ENCODE measurements at places on chromosomes 4 and X.

GRCh38 chrX:93538575-93538974, 134.8 kb downstream of the NAP1L3 start:
- no peak for DNase-seq

DNA sequence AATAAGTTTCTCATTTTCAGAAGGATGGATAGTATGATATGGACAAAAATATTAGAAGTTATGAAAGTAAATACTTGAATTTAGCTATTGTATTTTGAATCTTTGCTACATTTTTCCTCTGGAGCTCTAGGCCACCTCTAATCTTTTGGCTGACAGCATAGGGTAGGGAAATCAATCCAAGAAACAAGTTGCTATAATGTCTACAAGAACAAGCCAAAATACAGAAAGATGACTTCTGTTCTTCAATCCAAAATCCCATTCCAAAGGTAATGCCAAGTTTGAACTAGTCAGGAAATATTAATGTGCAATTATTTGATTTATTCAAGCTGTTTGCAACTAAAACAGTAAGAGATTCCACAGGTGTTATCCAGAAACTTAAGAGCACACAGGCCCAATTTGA, 1323.1 kb downstream of the ADGRL3 start:
- no peak for DNase-seq

DNA sequence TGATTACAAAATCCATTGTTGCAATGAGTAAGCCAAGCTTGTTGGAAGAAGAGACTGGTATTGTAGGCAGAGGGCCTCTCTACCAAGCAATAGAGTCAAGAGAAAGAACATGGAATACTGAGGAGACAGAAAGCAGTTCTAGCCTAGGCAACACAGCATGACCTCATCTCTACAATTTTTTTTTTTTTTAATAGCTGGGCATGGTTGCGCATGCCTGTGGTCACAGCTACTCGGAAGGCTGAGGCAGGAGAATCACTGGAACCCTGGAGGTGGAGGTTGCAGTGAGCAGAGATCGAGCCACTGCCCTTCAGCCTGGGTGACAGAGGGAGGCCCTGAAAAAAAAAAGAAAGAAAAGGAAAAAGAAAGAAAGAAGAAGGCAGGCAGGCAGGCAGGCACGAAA, 11.7 kb upstream of the ZBTB33 start:
- DNase-seq = no peak

DNA sequence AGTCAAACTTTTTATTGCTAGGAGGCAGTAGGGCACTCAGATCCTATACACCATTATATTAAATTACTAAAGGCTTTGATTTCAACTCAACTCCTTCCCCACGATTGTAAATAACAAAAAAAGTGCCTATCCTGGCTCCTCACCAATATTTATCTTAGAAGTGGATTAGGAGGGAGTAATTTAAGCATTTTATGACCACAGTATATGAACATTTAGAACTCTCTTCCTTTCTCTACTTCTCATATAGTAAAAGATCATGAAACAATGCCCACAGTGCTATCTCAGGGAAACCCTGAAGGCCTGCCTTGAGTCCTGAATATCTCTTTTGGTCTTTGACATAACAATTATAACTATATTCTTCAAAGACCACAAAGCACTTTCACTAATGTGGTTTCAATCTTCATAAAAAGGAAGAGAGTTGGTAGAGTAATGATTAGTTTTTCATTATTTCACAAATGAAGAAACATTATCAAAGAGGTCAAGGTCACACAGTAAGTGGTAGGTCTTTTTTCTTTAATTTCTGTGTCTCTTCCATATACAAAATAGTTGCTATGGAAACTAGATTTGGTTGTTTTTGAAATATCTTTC, 29.1 kb upstream of the ADH1C start:
- no peak for DNase-seq

DNA sequence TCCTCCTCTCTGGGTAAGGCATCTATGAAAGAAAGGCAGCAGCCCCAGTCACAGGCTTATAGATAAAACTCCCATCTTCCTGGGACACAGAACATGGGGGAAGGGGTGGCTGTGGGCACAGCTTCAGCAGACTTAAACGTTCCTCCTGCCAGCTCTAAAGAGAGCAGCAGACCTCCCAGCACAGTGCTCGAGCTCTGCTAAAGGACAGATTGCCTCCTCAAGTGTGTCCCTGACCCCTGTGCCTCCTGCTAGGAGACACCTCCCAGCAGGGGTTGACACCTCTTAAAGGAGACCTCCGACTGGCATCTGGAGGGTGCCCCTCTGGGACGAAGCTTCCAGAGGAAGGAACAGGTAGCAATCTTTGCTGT, 89.9 kb downstream of the EFHC2 start:
- no peak for DNase-seq

DNA sequence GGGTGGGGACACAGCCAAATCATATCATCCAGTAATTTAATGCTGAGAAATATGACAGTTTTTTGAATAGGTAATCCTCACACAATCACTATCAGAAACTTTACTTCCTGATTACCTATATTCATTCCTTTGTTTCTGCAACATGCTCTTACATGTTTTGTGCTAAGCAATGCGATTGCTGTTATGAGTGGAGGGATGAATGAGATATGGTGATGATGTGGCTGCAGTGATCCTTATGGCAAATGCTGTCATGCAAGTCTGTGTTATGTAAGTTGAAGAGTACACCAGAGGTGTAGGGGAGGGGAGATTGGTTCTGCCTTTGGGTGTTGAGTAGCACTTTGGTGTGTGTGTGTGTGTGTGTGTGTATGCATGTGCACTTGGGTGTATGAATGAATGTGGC, 14.6 kb downstream of the HERC3 start:
- no peak for DNase-seq
